ENCODE measurements at places on chromosomes 12 and 14.

DNA sequence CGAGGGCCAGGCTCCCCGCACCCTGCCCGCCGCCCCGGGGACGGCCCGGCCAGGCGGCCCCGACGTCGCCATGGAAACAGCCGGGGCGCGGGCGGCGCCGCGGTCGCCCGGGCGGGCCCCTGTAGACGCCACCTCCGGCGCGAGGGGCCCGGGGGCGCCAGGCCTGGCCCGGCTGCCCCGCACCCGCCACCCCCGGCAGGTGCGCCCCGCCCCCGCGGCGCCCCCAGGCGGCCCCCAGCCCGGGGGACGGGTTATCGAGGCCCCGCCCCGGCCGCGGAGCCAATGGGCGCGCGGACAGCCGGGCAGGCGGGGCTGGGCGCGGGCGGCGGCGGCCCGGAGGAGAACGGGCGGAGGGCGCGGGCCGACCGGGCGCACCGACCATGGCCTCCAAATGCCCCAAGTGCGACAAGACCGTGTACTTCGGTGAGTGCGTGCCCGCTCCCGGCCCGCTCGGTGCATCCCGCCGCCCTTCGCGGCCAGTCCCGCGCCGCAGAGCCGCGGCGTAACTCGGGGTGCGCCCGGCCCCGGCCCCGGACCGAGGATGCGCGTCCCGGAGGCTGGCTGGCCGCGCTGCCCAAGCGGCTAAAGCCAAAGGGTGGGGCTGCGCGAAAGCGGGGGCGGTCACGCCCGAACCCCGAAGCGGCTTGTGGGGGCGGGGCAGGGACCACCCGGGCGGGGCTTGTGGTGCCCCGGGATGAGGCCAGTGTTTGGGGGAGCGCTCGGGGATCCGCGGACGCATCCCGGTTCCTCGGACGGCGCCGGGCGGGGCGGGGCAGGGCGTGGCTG, at the start of gene CRIP2:
Gene CRIP2 (plus strand): TSS at position 339 of the 786 bp plus-strand sequence. CDS start 42 bp downstream, at position 381.
- peak; percentile 57 for DNase-seq

DNA sequence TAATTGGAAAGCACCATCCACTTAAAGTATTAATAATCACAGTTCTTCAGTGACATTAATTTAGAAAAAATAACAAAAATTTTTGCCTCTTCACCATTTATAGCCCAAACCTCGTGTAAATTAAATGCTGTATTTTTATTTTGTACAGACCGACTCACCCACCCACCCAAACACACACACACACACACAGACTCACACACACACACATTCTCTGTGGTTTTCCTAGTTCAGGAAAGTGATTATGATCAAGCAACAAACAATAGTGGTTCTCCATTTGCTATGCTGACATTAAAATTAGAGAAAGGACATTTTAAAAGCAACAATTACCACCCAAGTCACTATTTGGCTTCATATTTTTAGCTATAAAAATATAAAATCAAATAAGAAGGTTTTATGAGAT, 112.5 kb upstream of the FLRT2 start:
- no peak for DNase-seq

GRCh38 chr12:65495233-65495632, 216.8 kb downstream of the MSRB3 start:
- DNase-seq: no peak

DNA sequence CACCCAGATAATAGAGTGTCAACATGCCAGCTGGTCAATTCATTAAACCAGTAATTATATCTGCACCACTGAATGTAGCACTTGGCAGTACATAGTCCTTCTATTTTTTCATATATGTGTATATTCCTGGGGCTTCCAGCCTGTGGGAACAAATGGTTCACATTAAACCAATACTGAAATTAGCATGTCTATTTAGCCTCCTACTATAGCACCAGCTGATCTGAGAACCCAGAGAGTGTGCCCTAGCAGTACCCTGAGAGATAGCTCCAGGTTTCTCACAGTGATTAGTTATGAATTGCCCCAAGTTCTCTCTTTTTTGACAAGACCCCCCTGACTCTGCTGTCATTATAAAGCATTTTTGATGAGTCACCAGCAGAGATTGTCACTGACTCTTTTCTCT, 1097.3 kb upstream of the FLRT2 start:
- DNase-seq: no peak

GRCh38 chr14:65846196-65846868, 433.8 kb downstream of the FUT8 start:
- DNase-seq: peak; percentile 69

DNA sequence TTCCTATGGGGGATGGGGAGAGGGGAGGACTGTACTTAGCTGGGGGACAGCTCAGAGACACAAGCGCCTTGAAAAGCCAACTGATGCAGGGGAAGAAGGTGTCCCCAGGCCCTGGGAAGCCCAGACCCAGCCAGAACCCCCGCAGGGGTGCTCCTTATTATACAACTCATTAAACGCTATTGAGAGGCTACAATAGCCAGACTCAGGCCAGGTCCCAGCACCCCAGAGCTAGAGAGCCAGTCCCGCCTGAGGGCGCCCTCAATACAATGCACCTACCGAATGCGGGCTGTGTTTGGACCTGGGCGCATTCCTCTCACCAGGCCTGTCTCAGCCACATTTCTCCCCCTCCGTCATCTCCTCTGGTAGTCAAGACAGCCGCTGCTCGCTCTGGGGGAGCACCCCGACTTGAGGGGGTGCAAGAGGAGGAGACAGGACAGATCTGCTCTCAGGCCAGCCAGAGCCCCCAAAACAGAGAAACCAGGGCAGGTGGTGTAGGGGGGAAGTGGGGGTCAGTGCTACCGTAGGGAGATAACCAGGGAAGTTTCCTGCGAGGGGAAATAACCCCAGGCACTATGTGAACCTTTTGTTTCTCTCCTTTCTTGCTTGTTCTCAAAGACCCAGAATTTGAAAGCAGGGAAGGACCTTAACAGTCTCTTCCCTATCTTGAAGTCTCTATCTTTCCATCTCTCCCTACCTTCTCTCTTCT, 6.1 kb upstream of the ASIC1 start:
- DNase-seq: no peak

DNA sequence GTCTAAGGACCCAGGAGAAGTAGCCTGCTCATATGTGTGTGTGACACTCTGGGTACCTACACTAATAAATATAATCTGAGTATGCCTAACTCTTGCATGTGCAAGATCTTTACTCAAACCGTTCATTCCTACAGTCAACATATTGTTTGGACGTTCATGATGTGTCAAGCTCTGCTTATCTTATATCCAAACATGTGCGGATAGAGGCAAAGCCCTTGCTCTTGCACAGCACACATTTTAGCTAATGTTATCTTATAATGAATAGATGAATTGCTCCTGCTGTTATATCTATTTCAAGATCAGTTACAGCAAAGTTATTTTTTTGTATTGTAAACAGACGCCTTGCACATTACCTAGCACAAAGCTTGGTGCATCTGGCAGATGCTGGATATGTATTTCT, 228.4 kb upstream of the FLRT2 start:
- no peak for DNase-seq

- no peak for DNase-seq
Measured at GRCh38 chr14:31292937-31293616, 85.5 kb upstream of the HECTD1 start.

GRCh38 chr14:76267322-76268046, 108.5 kb upstream of the ESRRB start:
- no peak for DNase-seq

DNA sequence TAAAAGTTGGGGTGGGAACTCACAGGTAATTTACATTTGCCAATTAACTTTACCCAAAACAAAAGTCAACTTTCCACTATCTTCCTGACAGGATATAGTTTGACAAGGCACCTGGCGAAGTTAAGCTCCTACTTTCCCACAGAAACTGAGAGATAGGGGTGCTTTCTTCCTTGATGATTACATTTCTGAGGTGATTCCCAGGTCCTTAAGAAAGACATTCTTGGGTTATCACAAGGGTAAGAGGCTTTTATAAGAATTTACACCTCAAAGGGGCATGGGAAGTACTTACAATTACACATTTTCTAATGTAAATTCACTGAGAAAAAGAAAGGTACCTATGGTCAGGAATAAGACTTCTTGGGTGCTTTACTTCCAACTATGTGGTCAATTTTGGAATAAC, 660.9 kb upstream of the MGAT4C start:
- no peak for DNase-seq
